ENCODE measurements at places on chromosomes 7 and 10.

DNA sequence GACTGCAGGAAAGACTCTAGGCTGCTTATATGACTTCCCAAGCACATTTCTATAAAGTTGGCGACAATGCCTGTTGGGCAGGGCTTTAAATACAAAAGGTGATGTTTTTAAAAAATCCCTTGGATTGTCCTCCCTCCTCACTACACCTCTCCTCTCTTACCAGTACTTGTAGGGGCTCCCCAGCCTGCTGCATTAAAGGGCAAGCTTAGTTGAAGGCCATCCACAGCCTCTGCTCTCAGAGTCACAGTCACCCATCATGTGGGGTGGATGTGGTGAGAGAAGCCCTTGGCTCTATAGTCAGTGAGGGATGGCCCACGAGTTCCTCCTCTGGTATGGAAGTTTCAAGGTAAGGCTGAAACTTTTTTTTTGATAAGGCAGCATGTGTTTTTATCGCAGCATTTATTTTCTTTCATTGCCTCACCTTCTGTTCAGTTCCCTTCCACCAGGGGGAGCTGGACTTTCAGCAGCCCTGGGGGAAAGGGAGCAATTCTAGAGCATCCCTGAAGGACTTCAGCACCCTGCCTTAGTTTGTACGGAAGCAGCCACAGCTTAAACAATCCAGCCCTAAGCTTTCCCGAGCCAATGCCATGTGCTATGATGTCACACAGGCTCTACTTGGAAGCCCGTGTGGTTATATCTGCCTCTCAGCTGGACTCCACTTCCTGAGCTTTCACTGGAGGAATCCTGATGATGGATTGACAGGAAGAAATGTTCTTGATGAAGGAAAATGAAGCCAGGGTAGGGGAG is 131.9 kb downstream of the CALCR start:
- DNase-seq, result no peak

- no peak for DNase-seq
These were observed 973.5 kb downstream of the ANKRD7 start for GRCh38 chr7:119197877-119198527.

DNA sequence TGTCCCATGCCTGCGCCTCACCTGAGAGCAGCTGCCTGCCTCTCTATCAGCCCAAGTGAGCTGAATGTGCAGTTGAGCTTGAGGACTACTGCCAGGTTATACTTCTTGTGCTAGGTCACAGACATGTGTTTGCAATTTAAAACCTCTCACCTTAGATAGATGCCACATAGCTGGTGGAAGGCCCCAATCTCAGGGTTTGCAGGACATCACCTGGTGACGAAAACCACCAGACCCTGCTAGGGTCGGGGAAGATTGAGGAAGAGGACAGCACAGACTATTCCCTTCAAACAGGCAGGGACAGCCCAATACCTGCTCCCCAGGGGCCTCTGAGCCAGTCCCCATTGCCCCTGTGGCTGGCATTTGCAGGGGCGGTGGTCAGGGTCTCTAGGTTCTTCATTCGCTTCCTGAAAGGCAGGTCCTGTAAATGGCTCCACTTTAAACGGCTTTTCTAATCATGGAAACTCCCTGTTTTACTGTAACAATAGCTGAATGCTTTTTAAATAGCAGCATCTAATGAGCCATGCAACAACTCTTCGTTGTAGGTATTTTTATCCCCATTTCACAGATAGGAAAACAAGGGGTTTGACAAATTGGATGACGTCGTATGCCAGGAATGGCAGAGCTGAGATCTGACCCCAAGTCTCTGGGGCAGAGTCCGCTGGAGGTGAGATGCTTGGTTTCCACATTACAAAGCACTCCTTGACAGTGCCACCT is 80.1 kb downstream of the EMX2 start:
- DNase-seq, result no peak

- DNase-seq, result no peak
These were observed 1.8 kb downstream of the LLCFC1 start for GRCh38 chr7:142940966-142941535.

DNA sequence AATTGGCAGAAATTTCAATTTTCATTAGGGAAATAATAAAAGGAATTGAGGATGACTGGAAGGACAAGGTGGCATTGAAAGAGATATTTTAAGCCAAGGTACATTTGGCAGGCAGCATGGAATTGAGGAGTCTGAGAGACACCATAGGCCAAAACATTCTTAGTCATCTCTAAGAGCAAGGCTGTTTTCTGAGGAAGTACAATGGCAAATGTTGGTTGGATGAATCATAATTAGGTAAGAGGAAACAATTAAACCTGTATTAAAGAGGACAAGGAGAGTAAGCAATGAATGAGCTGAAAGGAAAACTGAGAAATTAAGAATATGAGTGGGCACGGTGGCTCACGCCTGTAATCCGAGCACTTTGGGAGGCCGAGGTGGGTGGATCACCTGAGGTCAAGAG is 86.3 kb downstream of the MRPL32 start:
- no peak for DNase-seq

- DNase-seq, result no peak
These were observed 901.9 kb downstream of the LRMDA start for GRCh38 chr10:76333326-76333725.

Data from non-pigmented ciliary epithelial cell (primary cell).